A549 treated with dexamethasone at 1 μM for 4 hours (cell line): ENCODE measurements at places on chromosomes 16 and 17. TPM values are rescaled to one million over a fixed set of nuclear protein-coding genes. Genes with fewer than 3 reads are reported as not detected.

The MT1A gene
- 25.2 to 38.3 TPM (median 30.3 TPM) in 5 replicates for total RNA-seq

The SMIM5 gene
- total RNA-seq, result 0.71 to 1.1 TPM (median 1.0 TPM) in 5 replicates

The CCDC78 gene
- 2.9 to 6.2 TPM (median 4.9 TPM) in 5 replicates for total RNA-seq

The NEK8 gene
- 2.5 to 3.9 TPM (median 3.7 TPM) in 5 replicates for total RNA-seq
